ENCODE measurements at places on chromosomes 16 and 17. TPM values are rescaled to one million over a fixed set of nuclear protein-coding genes. Genes with fewer than 3 reads are reported as not detected.

ANKFN1 gene
- total RNA-seq = not detected

KRT25 gene
- not detected for total RNA-seq

GFOD2 gene
- total RNA-seq = 14.8 TPM

MCRIP1 gene
- 53.9 TPM for total RNA-seq

IRX3 gene
- 0.50 TPM for total RNA-seq

EPX gene
- total RNA-seq = not detected

HSD17B1 gene
- 0.51 TPM for total RNA-seq

SGSH gene
- 43.3 TPM for total RNA-seq

SCNN1G gene
- not detected for total RNA-seq

POLR2A gene
- total RNA-seq = 175 TPM

CD300H gene
- not detected for total RNA-seq

MMP28 gene
- total RNA-seq = not detected

IRF8 gene
- total RNA-seq = 10.8 TPM

BRIP1 gene
- total RNA-seq = 18.5 TPM

SEZ6 gene
- total RNA-seq = not detected

CDIP1 gene
- total RNA-seq = 33.2 TPM

KRTAP4-6 gene
- total RNA-seq = not detected

PMP22 gene
- not detected for total RNA-seq

SNTB2 gene
- total RNA-seq = 17.4 TPM

KRTAP4-3 gene
- total RNA-seq = not detected

PROCA1 gene
- 7.3 TPM for total RNA-seq

MPP3 gene
- not detected for total RNA-seq

TXNL4B gene
- 14.7 TPM for total RNA-seq

SLC16A13 gene
- total RNA-seq = 23.8 TPM

CORO1A gene
- 1,549 TPM for total RNA-seq

ABCA10 gene
- total RNA-seq = 0.63 TPM

OR2C1 gene
- total RNA-seq = not detected

HCRT gene
- total RNA-seq = not detected

KRTAP9-3 gene
- total RNA-seq = not detected

RAMP2 gene
- not detected for total RNA-seq

CTU2 gene
- total RNA-seq = 20.4 TPM

APOH gene
- total RNA-seq = not detected

MMP25 gene
- total RNA-seq = 35.5 TPM

NPIPB8 gene
- not detected for total RNA-seq

CD300E gene
- not detected for total RNA-seq

CSF3 gene
- total RNA-seq = not detected

KRT39 gene
- total RNA-seq = not detected

KCTD19 gene
- not detected for total RNA-seq

IRX5 gene
- not detected for total RNA-seq

KCNH4 gene
- total RNA-seq = 0.14 TPM

RMI2 gene
- 59.7 TPM for total RNA-seq

SPNS2 gene
- total RNA-seq = 0.28 TPM

TNFRSF13B gene
- not detected for total RNA-seq

FGF11 gene
- 21.6 TPM for total RNA-seq

KRTAP4-5 gene
- not detected for total RNA-seq

NOG gene
- total RNA-seq = 1.6 TPM

RASL10B gene
- 0.39 TPM for total RNA-seq

Measured in activated naive CD4-positive, alpha-beta T cell treated with anti-CD3 and anti-CD28 coated beads, Interleukin-2, amount 10 ng/mL, durations not matched to agents 5 hours and 36 hours (primary cell).